Left lung (tissue), 14 donors: ENCODE measurements at places on chromosomes 6 and 20.

GRCh38 chr20:56572172-56572571, 39.1 kb downstream of the FAM209B start:
- H3K4me1 ChIP-seq, result no peaks in the 10 kb centered on the region
- H3K36me3 ChIP-seq, result no peaks in the 10 kb centered on the region
- H3K4me3 ChIP-seq, result no peak overlapping the region
- no peak for DNase-seq

GRCh38 chr20:50450493-50450826, 59.7 kb upstream of the PTPN1 start:
- H3K36me3 ChIP-seq, result no peaks in the 10 kb centered on the region
- H3K27ac ChIP-seq, result no peak overlapping the region
- no peak for DNase-seq
- H3K4me1 ChIP-seq, result peaks cover 56% of the 10 kb centered on the region

GRCh38 chr6:157253699-157254098, 69.6 kb downstream of the TMEM242 start:
- H3K4me1 ChIP-seq, result no peaks in the 10 kb centered on the region
- no peak overlapping the region for H3K27ac ChIP-seq
- no peaks in the 10 kb centered on the region for H3K36me3 ChIP-seq
- no peak overlapping the region for H3K4me3 ChIP-seq
- no peaks in the 10 kb centered on the region for H3K27me3 ChIP-seq

DNA sequence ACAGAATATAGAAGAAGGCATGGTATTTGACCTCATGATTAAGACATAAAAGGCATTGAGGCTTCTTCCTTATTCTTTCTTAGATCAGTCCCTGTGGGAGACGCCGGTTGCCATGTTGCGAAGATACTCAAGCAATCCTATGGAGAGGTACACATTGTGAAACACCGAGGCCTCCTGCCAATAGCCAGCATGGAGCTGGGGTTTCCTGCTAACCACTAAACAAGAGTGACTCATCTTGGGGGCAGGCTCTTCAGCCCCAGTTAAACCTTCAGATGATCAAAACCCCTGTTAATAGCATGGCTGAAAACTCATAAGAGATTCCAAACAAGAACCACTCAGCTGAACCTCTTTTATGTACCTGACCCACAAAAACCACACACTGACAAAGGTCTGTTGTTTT, 478.8 kb downstream of the CD83 start:
- no peaks in the 10 kb centered on the region for H3K4me1 ChIP-seq
- no peaks in the 10 kb centered on the region for H3K36me3 ChIP-seq
- no peak overlapping the region for H3K27ac ChIP-seq
- no peaks in the 10 kb centered on the region for H3K27me3 ChIP-seq
- no peak overlapping the region for H3K4me3 ChIP-seq
- DNase-seq, result no peak
